ENCODE measurements at places on chromosomes 12 and 14. TPM values are rescaled to one million over a fixed set of nuclear protein-coding genes. Genes with fewer than 3 reads are reported as not detected.

SLC4A8 gene
- total RNA-seq: 1.7 TPM

POTEM gene
- total RNA-seq: not detected

ANAPC7 gene
- total RNA-seq: 57.3 TPM

CFAP251 gene
- 0.96 TPM for total RNA-seq

CFL2 gene
- total RNA-seq: 109 TPM

SOAT2 gene
- 0.24 TPM for total RNA-seq

WNT1 gene
- total RNA-seq: not detected

PRR4 gene
- total RNA-seq: 0.76 TPM

CD163 gene
- total RNA-seq: not detected

SDSL gene
- total RNA-seq: 30.6 TPM

HCAR1 gene
- total RNA-seq: not detected

PRH2 gene
- total RNA-seq: not detected

LMNTD1 gene
- not detected for total RNA-seq

STRAP gene
- total RNA-seq: 193 TPM

MGAT4C gene
- total RNA-seq: not detected

RBM19 gene
- 17.7 TPM for total RNA-seq

ADCK1 gene
- 6.3 TPM for total RNA-seq

TOMM20L gene
- not detected for total RNA-seq

NR1H4 gene
- not detected for total RNA-seq

TMEM117 gene
- total RNA-seq: 1.5 TPM

TMTC1 gene
- 0.05 TPM for total RNA-seq
